Cardiac muscle cell (in vitro differentiated cells and primary cell): ENCODE measurements at places on chromosomes 7 and 10.

GRCh38 chr7:47435889-47436312 is 146.0 kb downstream of the TNS3 start:
- peak; percentile 76 for DNase-seq

- peak; percentile 75 for DNase-seq
Observed at GRCh38 chr7:24757353-24758275, at the start of gene GSDME. GSDME (minus strand) TSS chr7:24757464; CDS start chr7:24749774, 7,690 bp downstream.

- no peak for DNase-seq
Observed at GRCh38 chr10:61815496-61815895, 86.0 kb upstream of the ARID5B start.

DNA sequence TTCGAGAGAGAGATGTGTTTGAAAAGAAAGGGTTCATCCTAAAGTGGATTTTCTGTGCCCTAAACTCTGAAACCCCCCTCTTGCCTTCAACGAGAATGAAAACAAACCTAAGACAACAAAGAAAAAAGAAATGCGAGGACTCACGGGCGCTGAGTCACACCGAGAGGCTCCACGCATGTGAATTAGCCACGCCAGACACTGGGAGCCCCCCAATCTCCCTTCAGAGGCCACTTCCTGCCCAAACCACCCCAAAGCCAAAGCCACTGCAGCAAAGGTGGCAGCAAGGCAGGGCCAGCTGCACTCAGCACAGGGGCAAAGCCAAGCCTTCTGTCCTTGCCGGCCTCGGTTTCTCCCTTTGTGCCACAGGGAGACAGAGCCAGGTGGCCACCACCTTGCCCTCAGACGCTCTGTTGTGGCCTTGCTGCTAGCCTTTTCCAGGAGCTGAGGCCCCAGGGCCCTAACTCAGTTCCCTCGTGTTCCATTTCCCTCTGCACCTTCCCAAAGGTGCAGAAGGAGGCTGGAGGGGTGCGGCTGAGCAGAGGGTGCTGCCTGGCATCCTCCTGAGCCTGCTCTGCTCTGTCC is 93.3 kb downstream of the FAM53B start:
- no peak for DNase-seq

- no peak for DNase-seq
Observed at GRCh38 chr7:36486336-36486735, 96.7 kb downstream of the ANLN start.

DNA sequence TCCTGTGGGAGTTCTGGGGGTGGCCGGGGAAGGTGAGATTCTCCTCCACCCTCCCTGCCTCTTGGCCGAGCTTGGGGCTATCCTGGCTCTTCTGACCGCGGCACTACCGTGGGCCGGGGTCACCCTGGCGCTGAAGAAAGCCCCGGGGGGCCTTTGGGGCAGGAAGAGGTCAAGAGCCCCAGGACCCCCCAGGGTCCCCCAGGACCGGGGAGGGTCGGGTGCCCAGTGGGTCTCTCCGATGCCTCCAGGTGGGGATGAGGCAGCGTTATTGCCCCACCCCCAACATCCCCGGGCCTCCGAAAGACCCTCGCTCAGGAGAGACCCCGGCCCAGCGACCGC is 439 bp upstream of the KNDC1 start:
- no peak for DNase-seq
